ENCODE measurements at places on chromosomes 11 and 22.

DNA sequence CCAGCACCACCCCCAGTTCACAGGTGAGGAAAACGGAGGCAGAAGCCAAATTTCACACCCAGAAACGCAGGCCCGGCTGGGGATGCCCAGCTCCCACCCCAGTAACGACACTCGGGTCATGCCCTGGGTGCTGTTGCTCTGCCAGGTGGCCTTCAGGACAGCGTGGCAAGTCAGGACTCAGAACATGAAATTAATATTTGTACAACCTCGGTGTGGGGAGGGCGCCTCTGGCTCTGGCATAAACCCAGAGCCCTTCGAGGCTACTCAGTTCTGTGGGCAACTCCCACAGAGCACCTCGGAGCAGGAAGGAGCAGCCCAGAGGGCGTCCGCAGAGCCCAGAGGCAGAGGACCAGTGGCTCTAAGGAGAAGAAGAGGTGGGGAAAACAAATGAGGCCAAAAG lies 71.6 kb downstream of the CELSR1 start:
- DNase-seq = no peak

GRCh38 chr11:119970555-119971304 lies 167.2 kb downstream of the TRIM29 start:
- DNase-seq = no peak

DNA sequence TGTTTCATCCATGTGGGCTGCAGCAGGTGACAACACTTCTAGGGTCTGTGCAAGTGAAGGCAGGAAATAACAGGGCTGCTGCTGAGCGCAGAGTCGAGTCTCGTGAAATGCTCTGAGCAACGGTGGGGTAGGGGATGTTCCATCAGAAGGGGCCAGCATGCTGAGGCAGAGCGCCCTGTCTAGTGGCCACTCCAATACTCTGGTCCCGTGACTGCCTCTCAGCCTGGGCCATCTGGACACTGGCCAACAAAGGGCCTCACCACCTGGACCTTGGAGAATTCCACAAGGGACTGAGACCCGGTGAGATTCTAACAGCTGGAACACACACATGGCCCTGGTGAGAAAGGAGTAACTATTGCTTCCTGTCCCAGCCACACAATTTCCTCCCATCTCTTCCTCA lies 375.7 kb downstream of the SHANK2 start:
- DNase-seq = no peak

GRCh38 chr11:91804042-91804441 lies 420.6 kb upstream of the FAT3 start:
- DNase-seq = no peak

GRCh38 chr11:47403571-47403970 lies 4.8 kb upstream of the SLC39A13 start:
- DNase-seq = no peak

- no peak for DNase-seq
Observed at GRCh38 chr11:78323363-78323762, 94.3 kb downstream of the GAB2 start.

DNA sequence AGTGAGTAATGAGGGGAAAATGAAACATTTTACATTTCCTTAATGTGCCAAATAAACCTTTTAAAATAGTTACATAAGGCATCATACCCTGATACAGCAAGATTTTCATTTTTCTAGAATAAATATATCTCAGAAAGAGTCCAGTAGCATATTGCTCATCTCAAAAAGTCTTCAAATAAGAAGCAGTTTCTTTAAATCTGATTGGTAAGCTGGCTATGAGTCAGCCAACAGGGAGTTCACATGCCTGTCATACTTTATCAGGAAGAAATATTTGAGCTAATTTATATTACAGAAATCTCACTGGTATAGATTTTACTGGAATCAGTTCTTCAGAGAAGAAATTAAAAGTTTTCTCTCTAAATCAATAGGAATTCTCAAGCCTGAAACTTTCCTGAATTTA lies 258.1 kb downstream of the C11orf87 start:
- no peak for DNase-seq

DNA sequence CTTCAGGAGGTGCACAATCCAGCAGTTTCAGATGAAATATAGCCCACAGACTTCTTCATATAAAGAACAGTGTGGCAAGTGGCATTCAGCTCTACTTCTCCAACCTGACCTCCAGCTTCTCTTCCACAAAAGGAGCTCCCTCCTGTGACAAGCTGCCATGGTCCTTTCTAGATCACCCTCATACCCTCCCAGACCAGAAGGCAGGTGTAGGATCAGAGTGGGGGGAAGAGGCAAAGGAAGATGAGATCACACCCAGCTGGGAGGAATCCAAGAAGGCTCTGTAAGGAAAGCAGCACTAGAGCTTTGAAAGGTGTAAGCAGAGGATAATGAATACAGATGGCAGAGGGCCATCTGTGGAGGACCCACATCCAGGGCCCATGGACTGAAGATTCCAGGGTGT lies 7.6 kb downstream of the CLPB start:
- DNase-seq = no peak

DNA sequence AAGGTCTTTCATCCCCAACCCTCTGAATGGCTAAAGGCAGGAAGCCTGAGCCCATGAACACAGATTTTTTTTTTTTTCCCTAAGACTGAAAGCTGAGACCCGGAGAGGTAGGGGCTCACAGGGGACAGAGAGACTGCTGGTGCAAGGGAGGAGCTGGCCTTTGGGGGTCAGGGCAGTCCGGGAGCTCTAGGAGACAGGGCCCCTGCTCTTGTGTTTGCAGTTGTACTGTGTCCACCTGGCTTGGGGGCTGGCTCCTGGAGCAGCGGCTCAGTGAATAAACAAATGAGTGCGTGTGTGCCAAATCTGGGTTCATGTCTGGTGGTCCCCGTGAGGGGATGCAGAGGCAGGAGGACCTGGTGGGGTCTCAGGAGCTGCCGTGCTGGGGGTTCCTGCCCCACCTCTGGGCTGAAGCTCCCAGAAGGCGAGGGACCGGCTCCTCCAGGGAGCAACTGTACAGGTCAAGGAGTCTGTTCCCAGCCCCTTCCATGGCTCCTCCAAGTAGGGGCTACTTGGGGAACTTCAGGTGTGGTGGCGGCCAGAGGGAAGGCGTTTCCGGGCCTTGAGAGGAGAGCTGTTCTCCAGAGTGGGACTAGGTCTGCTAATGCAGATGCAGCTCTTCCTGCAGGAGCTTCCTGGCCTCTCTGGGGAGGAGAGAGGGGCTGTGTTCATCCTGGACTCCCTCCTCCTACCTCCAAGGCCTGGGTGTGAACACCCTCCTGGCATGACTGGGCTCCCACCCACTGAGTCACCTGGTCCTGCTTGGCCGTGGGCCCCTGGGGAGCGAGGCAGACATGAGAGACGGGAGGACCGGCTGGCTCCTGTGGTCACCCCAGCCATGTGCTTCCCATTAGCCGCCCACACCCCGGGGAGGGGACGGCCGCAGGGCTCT lies 57.6 kb downstream of the FBXO7 start:
- no peak for DNase-seq

GRCh38 chr11:17821648-17822400 lies 87.2 kb downstream of the KCNC1 start:
- DNase-seq = no peak

DNA sequence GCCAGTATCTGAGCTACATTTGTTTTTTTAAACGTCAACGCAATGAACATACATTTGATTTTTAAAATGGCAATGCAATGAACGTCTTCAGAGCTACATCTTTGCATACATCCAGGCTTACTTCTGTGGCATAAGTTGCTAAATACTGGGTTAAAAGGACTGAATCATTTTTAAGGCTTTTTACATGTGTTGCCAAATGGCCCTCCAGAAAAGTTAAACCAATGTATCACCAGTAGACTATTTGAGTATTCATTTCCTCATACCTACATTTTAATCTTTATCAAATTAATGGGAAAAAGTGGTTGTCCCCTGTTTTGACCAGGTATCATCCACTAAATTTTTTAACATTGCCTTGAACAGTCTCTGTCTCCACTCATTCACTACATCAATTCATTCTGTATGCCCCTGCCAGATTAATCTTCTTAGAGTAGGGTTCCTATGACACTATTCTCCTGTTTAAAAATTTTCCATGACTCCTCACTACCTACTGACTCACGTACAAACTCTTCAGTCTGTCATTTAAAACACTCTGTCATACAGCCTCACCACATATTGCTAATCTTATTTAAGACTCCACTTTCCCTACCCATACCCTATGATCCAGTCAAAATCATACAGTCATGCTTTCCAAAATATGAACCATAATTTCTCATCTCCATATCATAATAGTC lies 12.4 kb upstream of the PRRG4 start:
- no peak for DNase-seq

- no peak for DNase-seq
Observed at GRCh38 chr11:8685306-8685705, 2.7 kb downstream of the RPL27A start.

- no peak for DNase-seq
Observed at GRCh38 chr22:47307822-47308221, 545.4 kb downstream of the TBC1D22A start.

DNA sequence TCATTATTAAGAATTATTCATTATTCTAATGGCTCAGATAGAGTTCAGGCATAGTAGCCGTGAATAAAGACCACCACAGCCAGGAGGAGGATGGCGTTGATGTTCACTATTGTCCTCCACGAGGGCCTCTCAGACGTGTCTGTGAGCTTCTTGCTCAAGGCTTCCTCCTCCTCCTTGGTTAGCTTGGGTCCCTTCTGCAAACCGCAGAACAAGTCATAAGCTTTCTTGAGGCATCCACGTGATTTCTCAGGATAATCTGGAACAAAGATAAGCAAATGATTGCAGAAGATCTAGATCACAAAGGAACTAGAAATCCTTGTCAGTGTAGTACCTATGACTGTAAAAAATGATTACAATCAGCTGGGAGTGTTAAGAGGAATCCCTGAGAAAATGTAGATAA lies 13.6 kb upstream of the RFPL2 start:
- DNase-seq = no peak

DNA sequence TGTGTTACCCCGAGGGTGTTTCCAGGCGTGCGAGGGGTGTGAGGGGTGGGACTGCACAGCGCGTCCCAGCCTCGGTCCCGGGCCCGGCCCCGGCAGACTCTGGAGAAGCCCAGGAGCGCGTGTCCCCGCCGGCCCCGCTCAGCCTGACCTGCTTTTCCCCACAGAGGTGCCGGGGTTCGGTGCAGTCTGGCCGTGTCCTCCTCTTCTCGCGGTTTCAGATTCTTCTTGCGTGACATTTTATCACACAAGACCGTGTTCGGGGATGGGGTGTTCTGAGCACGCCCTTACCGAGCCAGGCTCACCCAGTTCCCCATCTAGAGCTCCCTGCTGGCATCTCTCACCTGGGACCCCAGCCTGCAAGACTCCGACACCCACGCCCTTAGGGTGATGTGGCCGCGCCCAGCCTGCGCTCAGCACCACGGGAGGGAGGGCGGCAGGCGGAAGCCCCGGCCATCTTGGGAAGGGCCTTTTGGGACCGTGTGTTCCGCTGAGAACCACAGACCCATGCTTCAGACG lies 775.6 kb downstream of the BRD1 start:
- DNase-seq = peak; percentile 38

DNA sequence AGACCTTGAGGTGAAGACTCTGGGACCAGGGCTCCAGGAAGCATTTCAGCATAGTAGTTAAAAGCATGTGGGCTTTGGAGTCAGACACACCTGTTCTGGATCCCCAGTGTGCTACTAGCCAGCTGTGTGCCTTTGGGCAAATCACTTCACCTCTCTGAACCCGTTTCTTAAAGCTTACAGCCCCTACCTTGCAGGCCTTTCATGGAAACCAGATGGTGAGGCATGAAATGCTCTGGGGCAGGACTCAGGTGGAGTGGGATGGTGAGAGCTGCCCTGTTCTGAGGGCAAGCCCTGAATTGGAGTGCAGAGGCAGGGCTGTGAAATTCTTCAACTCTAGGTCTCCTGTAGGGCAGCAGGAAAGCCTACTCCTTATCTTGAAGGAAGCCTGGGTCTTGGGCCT lies 10.5 kb downstream of the UCP2 start:
- no peak for DNase-seq

DNA sequence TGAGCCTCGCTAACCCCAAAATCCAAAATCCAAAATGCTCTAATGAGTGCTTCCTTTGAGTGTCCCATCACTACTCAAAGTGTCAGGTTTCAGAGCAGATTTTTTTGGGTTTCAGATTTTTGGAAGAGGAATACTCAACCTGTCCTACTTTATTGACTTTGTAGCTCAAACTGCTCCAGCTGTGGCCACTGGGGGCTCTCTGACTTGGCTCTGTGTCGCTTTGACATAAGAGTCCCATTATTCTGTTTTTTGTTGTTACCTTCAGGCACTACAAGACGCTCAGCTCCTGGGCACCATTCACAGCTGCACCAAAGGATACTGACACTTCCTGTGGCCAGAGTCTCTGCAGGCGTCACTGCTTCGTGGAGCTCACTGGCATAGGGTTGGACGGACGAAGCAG lies 41.1 kb downstream of the PHF21B start:
- no peak for DNase-seq

- no peak for DNase-seq
Observed at GRCh38 chr22:35066768-35067167, 810 bp downstream of the ISX start.

DNA sequence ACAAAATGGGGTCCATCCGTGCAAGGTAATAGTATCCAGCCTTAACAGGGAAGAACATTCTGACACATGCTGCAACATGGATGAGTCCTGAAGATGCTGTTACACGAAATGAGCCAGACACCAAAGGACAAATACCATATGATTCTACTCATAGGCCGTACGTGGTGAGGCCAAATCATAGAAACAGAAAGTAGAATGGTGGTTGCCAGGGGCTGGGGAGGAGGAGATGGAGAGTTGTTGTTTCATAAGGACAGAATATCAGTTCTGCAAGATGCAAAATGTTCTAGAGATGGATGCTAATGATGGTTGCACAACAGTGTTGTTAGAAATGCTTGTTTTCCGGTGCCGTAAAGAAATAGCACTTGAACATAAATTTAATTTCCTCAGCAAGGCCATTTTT lies 2.6 kb downstream of the TBX10 start:
- no peak for DNase-seq

DNA sequence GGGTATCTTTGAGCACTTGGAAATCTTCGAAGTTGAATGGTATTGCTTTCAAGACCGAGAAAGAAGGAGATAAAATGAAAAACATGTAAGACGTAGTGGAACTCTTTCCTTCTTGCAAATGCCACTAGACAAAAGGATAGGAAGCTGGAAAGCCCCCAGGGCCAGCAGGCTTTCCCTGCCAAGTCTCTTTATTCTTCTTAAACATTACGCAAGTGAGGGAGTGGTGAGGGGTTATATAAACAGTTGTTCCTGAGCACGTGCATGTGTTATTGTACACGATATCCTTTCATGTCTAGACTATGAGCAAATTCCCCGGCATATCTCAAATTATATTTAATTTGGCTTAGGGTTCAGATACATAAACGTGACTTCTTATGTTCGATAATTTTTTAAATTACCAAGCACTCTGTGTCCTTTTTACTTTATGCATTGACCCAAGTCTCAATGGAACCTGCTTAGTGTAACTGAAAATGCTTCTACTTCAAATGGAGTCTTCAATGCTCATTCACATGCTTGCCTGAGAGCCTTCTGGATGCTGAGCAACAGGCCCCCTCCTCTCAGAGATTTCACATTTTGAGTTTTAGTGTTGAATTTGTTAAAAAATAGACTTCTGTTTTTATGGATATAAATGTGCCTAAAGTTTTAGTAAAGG lies 59.0 kb downstream of the PPP2R1B start:
- no peak for DNase-seq
